H7 (cell line): ENCODE measurements at places on chromosomes 4 and X. TPM values are rescaled to one million over a fixed set of nuclear protein-coding genes. Genes with fewer than 3 reads are reported as not detected.

- no peak for DNase-seq
Measured at GRCh38 chr4:74473155-74473811, 28.3 kb downstream of the AREG start.

DNA sequence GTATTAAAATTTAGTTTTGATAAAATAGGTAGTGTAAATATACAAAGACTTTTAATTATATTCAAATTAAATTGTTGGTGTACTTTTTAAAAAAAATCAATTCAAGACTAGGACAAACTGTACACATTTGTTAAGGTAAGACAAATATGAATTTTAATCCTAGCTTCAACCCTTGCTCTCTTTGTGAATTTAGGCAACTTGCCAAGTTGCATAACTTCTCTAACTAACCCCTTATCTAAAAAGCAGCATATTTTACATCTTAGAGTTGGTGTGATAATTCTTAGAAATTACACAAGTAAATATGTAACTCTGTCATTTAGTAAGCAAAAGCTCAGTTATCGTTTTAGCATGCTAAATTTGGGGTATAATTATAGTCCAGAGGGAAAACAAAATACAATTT lies 78.1 kb upstream of the FSTL5 start:
- no peak for DNase-seq

GRCh38 chrX:6363188-6363587 lies 134.5 kb upstream of the NLGN4X start:
- DNase-seq, result peak; percentile 32

DNA sequence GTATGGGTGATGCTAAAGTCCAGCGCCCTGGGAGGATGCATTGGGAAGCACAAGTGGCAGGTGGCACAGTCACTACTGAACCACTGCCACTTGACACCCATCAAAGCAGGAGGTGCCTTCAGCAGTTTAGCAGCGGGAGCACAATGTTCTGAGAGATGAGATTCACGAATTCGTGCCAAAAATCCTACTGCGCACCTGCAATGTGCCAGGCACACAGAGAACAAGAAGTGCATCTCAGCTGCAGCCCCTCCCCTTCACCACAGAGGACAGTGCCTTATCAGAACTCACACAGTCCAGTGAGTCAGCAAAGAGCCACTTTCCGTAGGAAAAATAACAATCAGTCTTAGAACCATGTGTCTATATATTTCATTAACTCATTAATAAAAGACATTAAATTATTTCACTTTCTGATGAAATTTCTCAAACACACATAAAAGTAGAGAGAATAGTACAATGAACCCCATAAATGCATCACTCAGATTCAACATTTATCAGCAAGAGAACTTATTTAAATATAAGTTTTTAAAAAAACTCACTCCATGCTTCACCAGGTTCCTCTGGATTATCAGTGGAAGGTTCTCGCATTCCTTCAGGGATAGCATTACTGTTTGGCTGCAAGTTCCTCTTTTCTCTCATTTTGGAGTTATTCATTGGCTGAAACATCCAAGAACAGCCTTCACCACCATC lies 47.0 kb downstream of the BEND2 start:
- no peak for DNase-seq

The DMD gene
- total RNA-seq, result 17.1 and 30.5 TPM in 2 replicates
